ENCODE measurements at places on chromosomes 4 and X.
A peak's percentile ranks its signal among the peaks of the same experiment; 100 is the strongest.

DNA sequence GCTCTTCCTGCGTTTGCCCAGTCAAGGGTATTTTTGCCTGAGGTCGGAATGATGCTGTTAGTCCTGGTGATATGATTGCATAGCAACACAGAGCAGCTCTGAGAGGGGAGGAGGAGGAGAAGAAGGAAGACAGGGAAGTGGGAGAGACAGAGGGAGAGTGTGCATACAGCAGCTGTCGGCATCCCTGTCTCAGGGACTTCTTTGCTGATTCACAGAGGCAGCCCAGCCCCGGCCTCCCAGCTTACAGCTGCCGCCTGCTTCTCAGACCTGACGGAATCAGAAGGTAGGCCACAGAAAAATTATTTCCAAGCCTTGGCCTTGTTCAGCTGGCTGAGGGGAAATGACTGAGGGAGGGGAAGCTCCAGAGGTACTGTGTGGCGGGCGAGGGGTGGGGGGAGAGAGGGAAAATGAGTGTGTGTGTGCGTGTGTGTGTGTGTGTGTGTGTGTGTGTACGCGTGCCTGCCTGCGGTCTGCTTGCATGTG is 319 bp downstream of the DRP2 start:
- no peak for DNase-seq

DNA sequence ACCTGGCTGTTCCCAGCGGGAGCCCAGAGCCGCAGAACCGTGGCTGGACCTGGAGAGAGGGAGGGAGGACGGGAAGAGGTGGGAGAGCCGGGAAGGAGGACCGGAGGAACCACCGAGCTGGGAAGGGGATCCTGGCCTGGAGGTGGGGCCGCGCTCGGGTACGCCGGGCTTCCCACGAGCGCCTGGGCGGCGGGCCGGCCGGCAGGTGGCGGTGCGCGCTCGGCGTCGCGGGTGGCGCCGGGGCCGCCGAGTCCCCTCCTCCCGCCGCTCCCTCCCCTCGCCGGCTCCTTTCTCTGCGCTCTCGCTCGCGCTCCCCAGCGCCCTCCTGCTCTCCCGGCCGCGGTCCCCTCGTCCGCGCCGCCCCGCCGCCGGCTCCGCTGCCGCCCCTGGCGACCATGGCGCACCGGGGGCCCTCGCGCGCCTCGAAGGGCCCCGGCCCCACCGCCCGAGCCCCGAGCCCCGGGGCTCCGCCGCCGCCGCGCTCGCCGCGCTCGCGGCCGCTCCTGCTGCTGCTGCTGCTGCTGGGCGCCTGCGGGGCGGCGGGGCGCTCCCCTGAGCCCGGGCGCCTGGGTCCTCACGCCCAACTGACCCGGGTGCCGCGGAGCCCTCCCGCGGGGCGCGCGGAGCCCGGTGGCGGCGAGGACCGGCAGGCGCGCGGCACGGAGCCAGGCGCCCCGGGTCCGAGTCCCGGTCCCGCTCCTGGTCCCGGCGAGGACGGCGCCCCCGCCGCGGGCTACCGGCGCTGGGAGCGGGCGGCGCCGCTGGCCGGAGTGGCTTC is at the start of gene SORCS2:
TSS of gene SORCS2 (plus strand) at position 287 of the 778 bp plus-strand sequence.
- DNase-seq = peak; percentile 39

DNA sequence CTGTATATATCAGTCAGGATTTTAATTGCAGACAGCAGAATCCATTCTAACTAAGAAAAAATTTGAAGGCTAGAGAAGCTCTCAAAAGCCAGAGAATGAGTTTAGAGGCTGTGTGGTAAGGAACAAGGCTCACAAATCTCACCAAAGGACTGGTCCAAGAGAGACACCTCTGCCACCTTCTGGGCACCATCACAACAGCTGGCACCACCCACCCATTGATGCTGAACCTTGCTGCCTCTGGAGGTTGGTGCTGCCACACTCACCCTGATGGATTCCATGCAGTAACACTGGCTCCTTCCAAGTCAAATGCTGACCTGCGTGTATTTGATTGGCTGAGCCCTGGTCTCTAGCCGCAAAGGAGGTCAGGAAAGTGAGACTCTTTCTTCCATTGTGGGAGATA is 100.8 kb downstream of the BEND2 start:
- no peak for DNase-seq

GRCh38 chrX:12871257-12871656 is 4.4 kb downstream of the TLR7 start:
- DNase-seq = no peak

GRCh38 chr4:15811703-15812337 is 33.7 kb downstream of the CD38 start:
- no peak for DNase-seq

DNA sequence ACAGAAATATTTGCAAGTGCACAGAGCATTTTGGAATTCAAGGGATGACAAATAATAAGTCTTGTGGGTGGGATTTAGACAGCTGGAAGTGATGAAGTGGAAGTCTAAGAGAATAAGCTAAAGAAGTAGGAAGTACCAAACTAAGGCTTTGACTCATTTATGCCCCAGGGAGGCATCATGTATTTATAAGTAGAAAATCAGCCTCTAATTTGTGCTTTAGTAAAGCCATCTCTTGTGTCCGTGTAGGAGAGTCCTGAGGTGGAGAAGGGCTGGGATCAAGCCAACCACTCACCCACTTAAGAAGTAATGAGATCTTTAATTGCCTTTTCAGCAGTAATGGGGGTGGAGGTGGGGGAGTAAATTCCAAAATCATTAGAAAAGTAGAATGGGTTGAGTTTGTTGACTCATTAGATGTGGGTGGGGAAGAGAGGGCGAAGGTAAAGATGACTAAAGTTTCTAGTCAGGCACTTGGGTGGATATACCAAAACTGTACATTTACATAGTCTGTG is 356.7 kb downstream of the STIM2 start:
- DNase-seq = no peak

- DNase-seq = no peak
These were observed 1365.9 kb upstream of the AGA start for GRCh38 chr4:178808106-178808505.

DNA sequence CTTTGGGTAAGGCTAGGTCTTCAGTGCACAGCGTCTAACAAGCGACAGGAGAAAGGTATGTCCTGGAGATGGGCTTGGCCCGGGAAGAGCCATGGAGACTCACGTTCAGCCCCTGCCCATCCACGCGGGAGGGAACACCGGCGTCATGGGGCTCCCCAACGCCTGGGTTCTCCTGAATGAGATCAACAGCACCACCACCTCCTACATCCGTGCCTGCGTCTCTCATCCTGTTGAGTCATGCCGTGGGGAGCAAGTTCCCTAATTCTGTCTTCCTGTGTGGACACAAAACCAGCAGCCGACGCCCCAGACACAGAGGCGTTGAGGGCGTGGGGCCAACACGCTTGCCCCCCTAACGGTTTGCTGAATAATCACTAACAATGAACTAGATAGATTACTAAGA is 20.1 kb upstream of the IL3RA start:
- peak; percentile 15 for DNase-seq

DNA sequence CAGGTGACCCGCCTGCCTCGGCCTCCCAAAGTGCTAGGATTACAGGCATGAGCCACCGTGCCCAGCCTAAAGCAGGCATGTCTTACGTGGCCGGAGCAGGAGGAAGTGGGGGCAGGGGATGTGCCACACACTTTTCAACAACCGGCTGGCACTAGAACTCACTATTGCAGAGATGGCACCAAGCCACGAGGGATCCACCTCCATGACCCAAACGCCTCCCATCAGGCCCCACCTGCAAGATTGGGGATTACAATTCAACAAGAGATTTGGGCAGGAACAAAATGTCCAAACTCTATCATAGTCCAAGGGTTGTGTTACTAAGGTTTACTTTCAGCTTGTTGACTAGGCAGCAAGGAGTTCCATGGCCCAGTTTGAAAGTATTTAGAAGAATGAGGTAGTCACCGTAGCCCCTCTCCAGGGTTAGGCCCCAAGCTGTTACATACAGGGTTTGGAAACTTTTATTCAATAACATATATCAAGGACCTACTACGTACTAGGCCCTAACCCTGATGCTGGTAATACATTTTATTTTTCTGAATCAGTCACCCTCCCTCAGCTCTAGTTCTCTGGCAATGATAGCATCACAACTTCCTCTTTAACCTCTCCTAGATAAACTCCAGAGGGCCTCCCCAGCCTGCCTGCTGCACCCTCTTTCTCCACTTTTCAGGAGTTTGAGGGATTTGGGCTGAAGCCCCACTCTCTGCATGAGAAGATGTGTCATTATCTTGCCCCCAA is 18.0 kb upstream of the TBC1D14 start:
- DNase-seq = no peak

GRCh38 chr4:1297456-1298325 is 8.0 kb downstream of the MAEA start:
- no peak for DNase-seq

Measured in stimulated activated CD4-positive, alpha-beta T cell treated with anti-CD3 and anti-CD28 coated beads, TNF-alpha, amount 100 ng/mL, for 24 hours (primary cell).